ENCODE measurements at places on chromosomes 2 and 18.

- no peak overlapping the region for H3K4me3 ChIP-seq
- H3K4me1 ChIP-seq = peaks cover 79% of the 10 kb centered on the region
- peak; percentile 85 for DNase-seq
Measured at GRCh38 chr18:76428396-76429261, 66.4 kb downstream of the ZNF516 start.

DNA sequence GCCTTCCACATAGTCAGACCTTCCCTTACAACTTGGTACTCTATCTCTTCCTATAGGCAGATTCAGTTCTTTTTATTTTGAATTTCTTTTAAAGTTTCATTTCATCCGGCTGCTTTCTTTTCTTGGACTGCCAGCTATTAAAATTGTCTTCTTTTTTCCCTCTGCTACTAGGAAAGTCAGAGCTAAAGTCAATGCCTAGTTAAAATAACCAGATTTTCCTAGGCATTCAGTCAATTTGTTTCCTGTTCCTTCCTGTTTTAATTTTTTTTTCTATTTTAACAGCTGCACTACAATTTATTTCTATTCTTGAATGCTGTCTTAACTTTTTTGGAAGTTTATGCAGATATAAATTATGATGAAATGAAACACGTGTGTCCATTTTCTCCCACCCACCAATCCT is 84.8 kb downstream of the EVA1A start:
- H3K27ac ChIP-seq = no peak overlapping the region
- H3K4me1 ChIP-seq = no peaks in the 10 kb centered on the region
- no peaks in the 10 kb centered on the region for H3K27me3 ChIP-seq
- H3K36me3 ChIP-seq = no peaks in the 10 kb centered on the region
- no peak overlapping the region for H3K4me3 ChIP-seq

DNA sequence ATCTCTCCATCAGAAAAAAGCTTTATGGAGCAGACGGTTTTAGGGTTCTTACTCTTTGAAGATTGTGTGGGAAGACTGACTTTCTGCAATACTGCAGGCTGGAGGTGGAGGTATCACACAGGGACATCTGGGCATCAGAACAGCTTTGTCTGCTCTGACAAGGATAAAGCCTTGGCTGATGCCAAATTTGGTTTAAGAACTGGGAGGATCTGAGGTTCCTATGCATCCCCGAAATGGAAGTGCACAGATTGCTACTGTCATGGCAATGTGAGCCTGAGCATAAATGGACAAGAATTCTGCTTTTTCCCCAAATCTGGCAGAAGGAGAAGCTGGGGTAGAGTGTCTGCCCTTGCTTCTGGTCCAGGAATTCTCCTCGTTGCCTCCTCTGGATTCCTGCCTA is 424.3 kb downstream of the SLC4A3 start:
- no peaks in the 10 kb centered on the region for H3K4me1 ChIP-seq
- no peak for DNase-seq
- H3K36me3 ChIP-seq = no peaks in the 10 kb centered on the region
- H3K4me3 ChIP-seq = no peak overlapping the region

DNA sequence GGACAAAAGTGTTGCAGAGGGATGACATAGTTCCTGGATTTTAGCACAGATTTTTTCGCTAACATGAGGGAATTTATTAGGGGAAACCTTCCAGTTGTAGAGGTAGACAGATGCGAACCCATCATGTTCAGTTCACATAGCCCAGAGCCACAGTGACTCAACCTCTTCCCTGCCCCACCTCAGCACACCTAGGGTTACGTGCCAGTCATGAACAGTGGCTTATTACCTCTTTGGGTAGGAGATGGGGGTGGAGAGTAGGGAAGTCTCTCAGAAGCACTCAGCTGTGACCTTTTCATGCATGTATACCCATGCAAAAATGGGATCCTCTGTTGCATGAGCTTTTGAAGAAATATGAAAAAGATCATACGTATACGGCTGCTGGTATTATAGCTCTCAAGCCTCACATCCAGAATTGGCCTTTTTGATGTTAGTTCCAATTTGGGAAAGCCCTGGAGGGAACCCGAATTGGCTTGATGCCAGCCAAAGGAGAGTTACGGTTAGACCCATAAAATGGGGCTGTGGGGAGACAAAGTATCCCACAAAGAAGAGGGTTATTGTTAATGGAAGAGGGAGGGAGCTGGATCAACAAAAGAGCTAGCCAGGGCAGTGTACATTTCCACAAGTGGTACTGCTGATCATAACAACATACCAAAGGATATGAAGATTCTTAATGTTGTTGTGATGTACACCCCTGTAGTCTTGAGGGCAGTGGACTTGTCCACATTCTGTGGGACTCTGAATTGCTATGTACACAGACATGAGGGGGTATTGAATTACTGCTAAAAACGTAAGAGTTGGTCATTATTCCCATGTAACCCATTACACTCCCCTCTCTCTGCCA is 4.9 kb downstream of the TANC1 start:
- no peak overlapping the region for H3K4me3 ChIP-seq
- H3K27ac ChIP-seq = no peak overlapping the region
- DNase-seq = no peak
- no peaks in the 10 kb centered on the region for H3K27me3 ChIP-seq
- no peaks in the 10 kb centered on the region for H3K36me3 ChIP-seq

DNA sequence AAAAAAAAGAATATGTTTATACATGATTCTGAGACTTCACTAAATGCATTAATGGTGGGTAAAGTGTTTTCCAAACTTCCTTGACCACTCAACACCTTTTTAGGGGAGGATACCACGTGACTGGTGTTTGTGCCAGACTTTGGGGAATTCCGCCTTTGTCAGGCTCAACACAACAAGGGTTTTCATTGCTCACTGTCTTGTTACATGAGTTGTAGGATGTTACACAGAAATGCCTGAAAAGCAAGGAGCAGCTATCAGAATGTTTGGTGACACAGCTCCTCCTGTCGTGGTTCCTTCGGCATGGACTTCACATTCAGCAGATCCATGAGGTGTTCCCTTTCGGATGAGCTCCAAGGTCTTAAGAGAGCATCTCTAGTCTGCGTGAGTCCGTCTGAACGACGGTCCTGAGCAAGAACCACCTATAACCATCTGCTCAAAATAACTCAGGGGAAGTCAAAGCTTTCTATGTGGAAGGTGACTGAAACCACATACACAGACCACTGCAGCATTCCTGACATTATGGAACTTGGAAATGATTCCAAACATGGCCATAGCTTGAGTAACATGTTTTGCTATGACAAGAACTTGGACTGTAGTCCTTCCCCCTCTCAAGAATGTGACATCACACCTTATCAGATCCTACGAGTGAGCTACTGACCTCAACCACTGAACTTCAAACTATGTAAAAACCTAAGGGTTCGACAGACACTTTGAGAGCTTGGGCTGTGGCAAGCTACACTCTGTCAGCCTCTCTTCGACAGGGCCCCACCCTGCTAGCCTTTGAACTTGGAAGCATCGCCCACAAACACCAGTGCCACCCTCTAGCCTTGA is 57.5 kb downstream of the MCFD2 start:
- H3K4me1 ChIP-seq = peaks cover 51% of the 10 kb centered on the region
- DNase-seq = no peak
- no peaks in the 10 kb centered on the region for H3K36me3 ChIP-seq
- H3K27ac ChIP-seq = peak overlapping the region; percentile 86
- H3K27me3 ChIP-seq = no peaks in the 10 kb centered on the region

- peak overlapping the region; percentile 28 for H3K27ac ChIP-seq
- peaks cover 44% of the 10 kb centered on the region for H3K4me1 ChIP-seq
- DNase-seq = no peak
- H3K36me3 ChIP-seq = peaks cover 10% of the 10 kb centered on the region
Measured at GRCh38 chr2:30255466-30256408, 24.4 kb downstream of the LBH start.

DNA sequence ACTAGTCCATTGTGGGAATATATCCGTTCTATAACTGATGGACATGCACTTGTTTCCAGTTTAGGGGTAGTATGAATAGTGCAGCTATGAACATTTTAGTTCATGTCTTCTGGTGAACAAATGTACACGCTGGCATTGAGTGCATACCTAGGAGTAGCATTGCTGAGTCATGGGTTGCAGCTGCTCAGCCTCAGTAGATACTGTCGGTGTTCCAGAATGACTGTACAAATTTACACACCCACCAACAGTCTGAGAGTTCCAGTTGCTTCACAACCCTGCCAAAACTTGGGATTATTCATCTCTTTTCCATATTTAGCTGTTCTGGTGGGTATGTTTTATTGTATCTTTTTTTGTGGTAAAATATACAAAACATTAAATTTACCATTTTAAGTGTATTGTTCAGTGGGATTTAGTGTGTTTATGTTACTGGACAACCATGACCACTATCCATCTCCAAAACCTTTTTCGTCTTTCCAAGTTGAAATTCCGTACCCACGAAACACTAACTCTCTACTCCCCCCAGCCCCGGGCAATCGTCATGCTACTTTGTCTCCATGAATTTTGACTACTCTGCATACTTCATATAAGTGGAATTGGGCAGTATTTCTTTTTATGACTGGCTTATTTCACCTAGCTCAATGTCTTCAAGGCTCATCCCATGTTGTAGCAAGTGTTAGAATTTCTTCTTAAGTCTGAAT is 281.0 kb downstream of the PRKCE start:
- no peak for DNase-seq
- H3K27me3 ChIP-seq = no peaks in the 10 kb centered on the region
- peaks cover 28% of the 10 kb centered on the region for H3K4me1 ChIP-seq
- no peak overlapping the region for H3K27ac ChIP-seq
- H3K4me3 ChIP-seq = no peak overlapping the region
